ENCODE measurements at places on chromosomes 16 and 17.

- no peak for DNase-seq
These were observed 18.6 kb upstream of the SLC5A10 start for GRCh38 chr17:18933102-18934058.

DNA sequence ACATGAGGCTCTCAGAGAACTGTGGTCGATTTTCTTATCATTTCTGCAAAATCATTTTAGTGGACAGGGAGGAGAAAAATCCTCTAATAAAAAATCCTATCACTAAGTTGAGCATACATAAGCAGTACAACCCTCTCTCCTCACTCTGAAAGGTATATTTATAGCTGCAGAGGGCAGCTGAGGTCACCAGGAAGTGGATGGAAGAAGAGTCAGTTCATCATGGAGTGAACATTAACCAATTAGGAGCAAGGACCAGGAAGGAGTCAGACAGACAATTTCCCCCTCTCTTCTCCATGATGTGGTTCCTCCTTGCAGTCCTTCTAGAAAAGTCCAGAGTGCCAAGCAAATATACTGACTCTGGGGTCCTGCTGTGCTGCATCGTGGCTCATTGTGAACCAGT lies 253.7 kb downstream of the TOX3 start:
- no peak for DNase-seq

- DNase-seq, result no peak
These were observed 21.0 kb upstream of the HERPUD1 start for GRCh38 chr16:56910654-56911539.

DNA sequence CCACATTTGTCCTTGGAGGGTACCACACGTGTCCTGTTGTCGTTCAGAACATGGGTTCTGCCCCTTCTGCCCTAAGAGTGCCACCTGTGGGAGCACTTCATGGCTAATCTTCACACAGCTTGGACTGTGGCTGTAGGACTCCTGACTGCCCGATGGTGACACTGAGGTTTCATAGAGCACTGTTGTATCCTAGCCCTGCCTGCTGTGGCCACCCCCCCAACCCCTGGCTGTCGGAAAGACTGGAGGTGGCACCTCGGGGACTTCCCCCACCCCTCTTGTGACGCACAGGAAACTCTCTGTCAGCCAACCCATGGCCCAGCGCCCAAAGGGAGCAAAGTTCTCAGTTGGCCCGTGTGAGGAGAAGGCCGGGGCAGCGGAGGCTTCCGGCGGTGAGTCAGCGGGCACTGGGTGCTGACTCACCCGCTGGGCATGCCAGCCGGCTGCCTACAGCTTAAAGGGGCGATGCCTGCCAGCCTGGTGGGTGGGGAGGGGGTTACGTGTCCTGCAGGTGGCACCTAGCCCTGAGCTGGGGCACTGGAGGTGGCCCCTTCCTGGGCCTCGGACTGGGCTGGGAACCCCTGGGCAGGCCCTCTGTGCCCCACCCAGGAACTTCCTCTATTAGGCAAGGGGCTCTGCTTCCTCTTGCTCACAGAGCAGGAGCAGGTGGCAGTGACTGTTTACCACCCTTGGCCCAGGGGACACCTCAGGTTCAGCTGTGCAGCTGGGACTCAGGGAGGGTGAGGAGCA lies 3.4 kb downstream of the MAP2K3 start:
- peak; percentile 98 for DNase-seq

GRCh38 chr16:82138478-82139285 lies 31.3 kb downstream of the MPHOSPH6 start:
- no peak for DNase-seq

Measured in hematopoietic multipotent progenitor cell treated with erythropoietin and hydrocortisone succinate and interleukin-3 and kit ligand, for 8 days (in vitro differentiated cells).